ENCODE measurements at places on chromosomes 6 and 20. TPM values are rescaled to one million over a fixed set of nuclear protein-coding genes. Genes with fewer than 3 reads are reported as not detected.

DNA sequence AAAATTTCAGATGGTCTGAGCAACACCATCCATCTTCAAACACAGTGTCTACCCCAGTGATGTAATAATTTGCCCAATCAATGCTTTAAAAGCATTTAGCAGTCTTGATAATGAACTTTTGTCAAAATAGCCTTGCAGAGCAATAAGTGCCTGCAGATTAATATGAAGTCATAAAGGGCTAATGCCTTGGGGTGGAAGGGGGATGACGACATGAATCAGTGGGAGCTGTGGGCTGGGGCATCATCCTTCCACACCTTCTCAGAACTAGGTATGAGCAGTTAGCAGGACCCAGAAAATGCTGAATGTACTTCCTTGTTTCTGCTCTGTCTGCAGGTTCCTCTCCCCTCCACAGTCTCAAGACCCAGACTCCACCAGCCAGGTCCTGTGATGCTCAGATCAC, 166.2 kb upstream of the MAFB start:
- DNase-seq = no peak

- no peak for DNase-seq
Measured at GRCh38 chr6:25410102-25410501, 130.9 kb downstream of the CARMIL1 start.

GRCh38 chr6:19841181-19841580, 4.0 kb downstream of the ID4 start:
- no peak for DNase-seq

GRCh38 chr6:168865-169455, 123.3 kb upstream of the DUSP22 start:
- DNase-seq = no peak

DNA sequence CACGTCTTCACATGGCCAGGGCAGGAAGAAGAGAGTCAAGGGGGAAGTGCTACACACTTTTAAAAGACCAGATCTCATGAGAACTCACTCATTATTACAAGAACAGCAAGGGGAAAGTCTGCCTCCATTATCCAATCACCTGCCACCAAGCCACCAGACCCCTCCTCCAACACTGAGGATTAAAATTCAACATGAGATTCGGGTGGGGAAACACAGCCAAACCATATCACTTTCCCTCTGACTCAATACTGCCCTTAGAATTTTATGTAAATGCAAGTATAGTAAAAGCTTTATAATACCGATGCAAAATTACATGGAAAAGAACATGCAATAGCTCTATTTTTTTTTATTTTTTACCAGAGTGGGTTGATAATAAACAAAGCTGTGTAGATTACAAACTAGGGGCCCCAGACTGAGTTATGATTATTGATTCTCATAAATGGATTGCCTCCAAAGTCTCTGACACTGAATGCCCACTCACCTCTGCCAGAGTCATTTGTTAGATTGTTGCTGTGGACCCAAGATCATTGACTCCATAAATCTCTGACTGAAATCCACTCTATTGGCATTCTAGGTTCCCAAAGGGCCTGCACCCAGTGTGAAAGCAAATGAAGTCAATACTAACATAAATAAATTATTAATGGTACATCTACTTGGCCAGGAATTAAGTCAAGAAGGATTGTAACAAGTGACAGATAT, 184.8 kb upstream of the FUT9 start:
- DNase-seq = no peak

- DNase-seq = no peak
Measured at GRCh38 chr6:56757588-56757984, 114.9 kb upstream of the DST start.

DNA sequence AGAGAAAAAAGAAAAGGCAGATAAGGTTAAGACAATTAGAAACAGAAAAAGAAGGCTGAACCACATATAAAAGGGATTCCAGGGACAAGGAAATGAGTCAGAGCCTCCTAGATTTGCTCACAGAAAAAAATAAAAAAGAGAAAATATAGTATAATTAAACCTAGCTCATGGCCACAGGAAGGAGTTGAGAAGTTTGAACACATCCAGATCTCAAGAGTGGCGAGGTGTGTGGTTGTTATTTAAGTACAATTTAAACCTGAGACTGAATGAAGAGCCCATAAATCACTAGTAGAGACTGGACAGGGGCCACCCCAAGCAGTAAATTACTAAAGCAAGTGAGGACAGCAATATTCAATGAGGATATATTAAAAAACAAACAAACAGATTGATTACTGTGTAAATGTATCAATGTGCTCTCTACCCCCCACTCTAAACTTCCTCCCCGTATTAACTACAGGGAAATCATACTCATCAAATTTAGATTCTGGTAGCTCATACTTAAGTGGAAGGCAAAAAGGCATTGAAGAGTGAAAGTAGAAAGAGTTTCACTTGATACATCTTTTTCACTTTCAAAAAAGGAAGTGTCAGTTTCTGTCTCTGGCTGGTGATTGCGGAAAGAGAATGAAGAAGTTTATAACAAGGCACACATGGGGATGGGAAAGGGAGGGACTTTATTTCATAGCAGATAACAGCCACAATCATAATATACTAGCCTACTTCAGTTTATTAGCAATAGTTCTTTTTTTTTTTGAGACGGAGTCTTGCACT, 49.3 kb upstream of the SCAF8 start:
- no peak for DNase-seq

DNA sequence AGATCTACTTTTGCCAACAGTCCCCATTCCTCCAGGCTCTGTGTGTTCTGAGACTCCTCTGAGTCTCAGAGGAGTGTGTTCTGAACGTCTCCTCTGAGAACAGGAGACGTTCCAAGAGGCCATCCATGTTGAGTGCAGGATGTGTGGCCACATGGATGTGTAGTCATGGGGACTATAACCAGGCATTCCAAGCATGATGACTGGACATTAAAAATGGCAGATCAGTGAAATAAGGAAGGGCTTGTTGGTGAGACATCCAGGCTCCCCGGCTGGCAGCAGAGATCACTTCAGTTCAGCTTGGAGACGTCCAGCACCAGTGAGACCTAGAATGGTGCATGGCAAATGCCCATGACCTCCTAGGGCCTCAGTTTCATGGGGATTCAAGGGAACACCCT, 34.3 kb upstream of the POU5F1 start:
- no peak for DNase-seq

CDS2 gene
- total RNA-seq = 69.3 TPM

- no peak for DNase-seq
Measured at GRCh38 chr6:43831191-43831590, 61.2 kb downstream of the VEGFA start.

RBL1 gene
- 25.7 TPM for total RNA-seq

DNA sequence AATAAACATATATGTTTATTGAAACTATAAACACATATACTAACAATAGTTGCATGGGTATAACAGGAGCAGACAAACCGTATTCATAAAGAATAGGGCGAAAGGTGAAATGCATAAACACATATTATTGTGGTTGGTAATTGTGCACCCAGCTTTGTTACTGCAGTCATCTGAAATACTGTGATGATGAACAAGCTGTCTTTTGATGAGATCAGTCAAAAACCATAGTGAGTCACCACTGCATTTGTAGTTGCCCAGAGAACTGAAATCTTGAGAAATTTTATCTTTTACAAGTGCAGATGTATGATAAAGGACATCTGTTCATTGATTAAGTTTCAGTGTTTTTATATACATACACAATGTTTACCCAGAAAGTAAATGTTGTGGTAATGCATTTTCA, 133.7 kb downstream of the MYO6 start:
- no peak for DNase-seq

DNA sequence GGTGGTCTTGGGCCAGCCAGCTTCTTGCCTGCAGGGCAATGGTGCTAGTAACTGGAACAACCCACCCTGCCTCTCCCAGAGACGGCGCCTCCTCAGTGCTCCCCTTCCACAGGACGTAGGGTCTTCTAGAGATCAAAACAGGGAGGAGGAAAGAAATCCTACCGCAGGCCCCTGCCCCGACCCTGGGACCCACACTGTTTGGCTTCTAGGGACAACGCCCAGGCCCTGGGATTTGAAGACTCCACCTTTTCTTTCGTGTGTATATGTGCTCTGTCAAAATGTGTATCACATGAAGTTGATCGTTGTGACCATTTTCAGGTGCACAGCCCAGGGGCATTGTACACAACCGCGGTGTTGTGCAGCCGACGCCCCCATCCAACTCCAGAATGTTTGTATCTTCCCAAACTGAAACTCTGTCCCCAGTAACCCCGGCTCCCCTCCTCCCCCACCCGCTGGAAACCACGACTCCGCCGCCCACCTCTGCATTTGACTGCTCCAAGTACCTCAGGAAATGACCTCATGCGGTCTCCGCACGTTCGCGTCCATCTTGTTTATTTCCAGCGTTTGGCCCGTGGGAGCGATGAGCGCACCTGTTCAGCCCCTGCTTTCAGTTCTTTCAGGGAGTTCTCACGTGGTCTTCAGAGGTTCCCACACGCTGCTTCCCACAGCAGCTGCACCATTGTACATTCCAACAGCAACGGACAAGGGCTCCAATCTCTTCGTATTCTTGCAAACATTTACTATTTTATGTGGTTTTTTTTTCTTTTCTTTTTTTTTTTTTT, 3.4 kb upstream of the BHLHE23 start:
- DNase-seq = no peak

DNA sequence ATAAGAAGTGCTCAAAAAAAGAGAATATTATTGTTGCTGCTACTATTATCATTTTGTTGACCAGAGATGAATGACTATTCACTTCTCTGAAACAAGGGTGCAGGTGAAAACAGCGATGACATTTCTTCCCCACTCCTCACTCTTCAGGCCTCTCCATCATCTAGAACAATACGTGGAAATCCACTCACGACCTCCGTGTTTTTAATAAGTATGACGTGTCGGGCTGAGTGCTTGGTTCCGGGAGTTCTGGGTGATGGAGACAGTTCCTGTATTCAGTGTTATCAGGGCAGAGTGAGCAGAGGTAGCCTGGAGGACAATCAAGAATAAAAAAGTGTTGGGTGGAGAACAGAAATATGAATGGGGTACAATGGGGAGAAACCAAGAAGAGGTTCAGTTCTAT, 130.0 kb upstream of the ZNF217 start:
- DNase-seq = no peak

ACOT13 gene
- total RNA-seq = 4.5 TPM

Data from frontal cortex (tissue), 4 donors.